Ascending aorta (tissue), 2 donors: ENCODE measurements at places on chromosomes 6 and 20.

GRCh38 chr6:140079328-140079727, 704.9 kb upstream of the CITED2 start:
- peak; percentile 72 for DNase-seq

GRCh38 chr6:157865249-157865648, 42.2 kb downstream of the SNX9 start:
- no peak for DNase-seq

DNA sequence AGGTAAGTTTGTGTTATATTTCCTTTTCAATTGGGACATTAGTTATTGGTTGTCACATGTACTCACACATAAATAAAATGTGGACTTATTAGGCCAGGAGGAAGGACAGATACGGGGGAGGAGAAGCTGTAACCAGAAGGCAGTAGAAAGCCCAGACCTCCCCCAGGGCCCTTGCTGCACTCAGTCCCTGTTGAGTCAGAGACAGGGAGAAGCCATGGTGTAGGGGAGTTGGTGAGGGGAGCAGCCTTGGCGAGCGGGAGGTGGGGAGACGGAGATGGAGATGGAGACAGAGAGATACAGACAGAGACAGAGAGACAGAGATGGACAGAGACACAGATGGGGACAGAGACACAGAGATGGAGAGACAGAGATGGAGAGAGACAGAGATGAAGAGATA, 263.2 kb downstream of the DLL1 start:
- DNase-seq = peak; percentile 16

GRCh38 chr6:143700684-143701348, 23.1 kb downstream of the PHACTR2 start:
- DNase-seq = no peak

GRCh38 chr6:167442245-167442644, 117.4 kb downstream of the TTLL2 start:
- no peak for DNase-seq

GRCh38 chr20:19083136-19083621, 129.3 kb upstream of the SLC24A3 start:
- DNase-seq = no peak

- DNase-seq = no peak
These were observed 48.8 kb downstream of the MAPK14 start for GRCh38 chr6:36076178-36077063.

DNA sequence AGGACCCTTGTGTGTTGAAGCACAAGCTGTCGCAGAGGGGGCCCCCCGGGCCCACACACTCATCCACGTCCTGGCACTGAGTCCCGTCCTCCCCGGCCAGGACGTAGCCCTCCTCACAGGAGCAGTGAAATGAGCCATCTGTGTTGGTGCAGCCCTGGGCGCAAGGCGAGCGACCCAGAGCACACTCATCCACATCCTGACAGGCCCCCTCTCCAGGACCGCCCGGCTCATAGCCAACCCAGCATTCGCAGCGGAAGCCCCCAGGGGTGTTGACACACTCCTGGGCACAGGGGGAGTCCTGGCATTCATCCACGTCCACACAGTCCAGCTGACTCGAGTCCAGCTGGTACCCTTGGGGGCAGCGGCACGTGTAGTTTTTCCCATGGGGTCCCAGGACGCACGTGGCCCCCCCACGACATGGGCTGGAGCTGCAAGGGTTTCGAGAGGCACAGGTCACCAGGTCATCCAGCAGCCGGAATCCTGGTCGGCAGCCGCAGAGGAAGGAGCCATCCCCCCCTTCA, 1.2 kb downstream of the CD93 start:
- DNase-seq = no peak

- no peak for DNase-seq
These were observed 51.9 kb downstream of the ZDHHC14 start for GRCh38 chr6:157432892-157433265.

GRCh38 chr6:157219201-157220200, 103.8 kb downstream of the TMEM242 start:
- DNase-seq = no peak

GRCh38 chr6:158717341-158718330, 67.8 kb downstream of the SYTL3 start:
- DNase-seq = no peak

- DNase-seq = no peak
These were observed 1.7 kb downstream of the IP6K3 start for GRCh38 chr6:33744895-33745546.

GRCh38 chr6:86474081-86474480, 463.2 kb upstream of the HTR1E start:
- DNase-seq = no peak

DNA sequence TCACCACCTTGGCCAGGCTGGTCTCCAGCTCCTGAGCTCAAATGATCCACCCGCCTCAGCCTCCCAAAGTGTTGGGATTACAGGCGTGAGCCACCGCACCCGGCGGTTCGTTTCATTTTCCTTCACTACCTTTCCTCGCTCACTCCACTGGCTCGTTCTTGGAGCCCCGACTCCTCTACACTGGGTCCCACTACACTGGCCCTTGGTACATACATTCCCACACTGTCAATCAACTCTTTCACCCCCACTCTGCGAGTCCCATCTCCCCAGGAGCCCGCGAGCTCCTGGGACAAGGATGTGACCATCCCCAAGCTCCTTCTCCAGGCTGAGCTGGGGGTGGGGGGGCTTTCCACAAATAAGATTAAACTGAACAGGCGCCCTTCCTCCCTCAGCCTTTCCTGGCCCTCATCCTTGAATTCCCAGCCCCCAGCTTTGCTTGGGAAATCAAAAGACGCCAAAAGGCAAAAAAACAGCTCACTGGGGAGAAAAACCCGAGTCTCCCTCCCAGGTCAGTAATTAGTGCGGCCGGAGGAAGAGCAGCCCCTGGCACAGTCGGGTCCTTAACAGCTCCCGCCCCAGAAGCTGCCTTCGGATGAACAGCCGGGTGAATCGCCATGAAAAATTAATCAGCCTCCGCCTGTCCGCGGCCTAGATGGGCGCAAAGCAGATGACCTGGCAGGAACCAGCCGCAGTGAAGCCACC, 42.8 kb upstream of the LY86 start:
- DNase-seq = no peak

DNA sequence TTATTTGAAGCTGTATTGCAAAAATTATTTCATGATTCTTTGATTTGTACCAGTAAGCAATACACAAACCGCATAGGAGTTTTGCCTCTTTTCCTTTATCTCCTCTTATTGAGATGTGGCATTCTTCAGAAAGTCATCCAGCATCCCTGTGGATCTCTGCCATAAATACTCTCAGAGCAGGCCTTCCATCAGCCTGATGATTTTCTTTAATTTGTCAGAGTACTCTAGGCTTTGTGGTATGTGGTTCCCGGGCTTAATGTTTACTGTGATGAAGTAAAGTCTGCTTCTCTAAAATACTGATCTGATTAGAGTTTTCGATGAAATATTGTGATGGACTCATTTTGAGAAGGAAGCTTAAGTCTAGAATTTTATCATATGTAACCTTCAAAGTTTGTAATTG, 31.1 kb upstream of the SLC35D3 start:
- DNase-seq = no peak

- DNase-seq = no peak
These were observed 45.9 kb upstream of the CENPW start for GRCh38 chr6:126293891-126294524.

GRCh38 chr20:57779401-57780003, 69.7 kb upstream of the PMEPA1 start:
- no peak for DNase-seq

DNA sequence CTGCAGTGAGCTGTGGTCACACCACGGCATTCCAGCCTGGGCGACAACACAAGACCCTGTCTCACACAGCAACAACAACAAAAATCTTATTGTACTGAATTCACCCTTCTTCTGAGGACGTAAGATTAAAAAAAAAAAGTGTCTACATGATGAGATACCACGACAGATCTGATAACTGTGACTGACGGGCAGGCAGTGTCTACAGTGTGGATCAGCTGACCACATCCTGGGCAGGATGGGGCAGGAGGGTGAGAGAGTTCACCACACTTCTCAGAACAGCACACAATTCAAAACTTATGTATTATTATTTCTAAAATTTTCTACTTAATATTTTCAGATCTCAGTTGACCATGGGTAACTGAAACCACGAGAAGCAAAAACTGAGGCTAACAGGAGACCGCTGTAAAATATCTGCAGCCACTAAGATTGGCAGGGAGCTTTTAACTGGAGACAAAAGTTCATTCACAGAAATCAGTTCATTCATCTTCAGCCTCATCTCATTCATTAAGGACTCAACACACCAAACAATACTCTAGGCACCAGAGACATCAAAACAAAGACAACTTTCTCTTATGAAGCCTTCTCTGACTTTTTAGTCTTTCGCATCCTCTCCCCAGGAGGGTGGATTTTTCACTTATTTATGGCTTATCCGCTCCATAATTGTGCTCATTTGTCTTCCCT, 15.7 kb upstream of the NHSL1 start:
- DNase-seq = no peak

- no peak for DNase-seq
These were observed 207.8 kb upstream of the FOXQ1 start for GRCh38 chr6:1103945-1104623.

DNA sequence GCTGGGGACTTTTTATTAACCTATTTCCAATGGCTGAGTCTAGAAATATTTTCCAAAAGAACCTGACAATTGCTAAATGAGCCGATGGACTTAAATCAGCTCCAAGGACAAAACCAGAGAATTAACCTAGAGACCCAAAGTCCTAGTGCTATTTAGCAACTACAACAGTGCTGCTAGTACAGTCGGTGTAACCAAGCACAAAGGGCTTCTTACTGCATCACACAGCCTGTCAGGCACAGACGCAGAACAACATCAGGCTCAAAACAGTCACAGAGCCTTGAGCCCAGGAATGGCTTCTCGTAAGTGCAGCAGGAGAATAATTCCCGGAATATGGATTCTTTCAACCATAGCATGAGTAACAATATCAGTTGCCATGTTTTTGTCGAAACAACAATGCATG, 70.0 kb downstream of the GFOD1 start:
- no peak for DNase-seq

GRCh38 chr6:34513646-34514045, 42.5 kb downstream of the SPDEF start:
- DNase-seq = no peak

DNA sequence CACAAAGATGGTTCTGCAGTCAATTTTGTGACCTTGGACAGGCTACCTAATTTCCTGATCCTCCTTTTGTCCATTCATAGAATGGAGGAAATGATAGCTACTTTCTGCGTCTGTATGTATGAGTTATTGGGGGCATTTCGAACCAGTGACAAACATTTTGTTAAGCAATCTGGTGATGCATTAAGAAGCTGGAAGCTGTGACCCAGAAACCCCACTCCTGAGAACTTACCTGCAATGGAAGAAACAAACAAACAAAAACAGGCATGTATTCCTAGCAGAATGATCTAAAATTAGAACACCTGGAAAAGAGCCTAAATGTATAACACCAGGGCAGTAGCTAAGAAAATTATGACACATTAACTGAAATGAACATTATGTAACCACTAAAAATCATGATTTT, 33.4 kb upstream of the PRND start:
- DNase-seq = no peak

DNA sequence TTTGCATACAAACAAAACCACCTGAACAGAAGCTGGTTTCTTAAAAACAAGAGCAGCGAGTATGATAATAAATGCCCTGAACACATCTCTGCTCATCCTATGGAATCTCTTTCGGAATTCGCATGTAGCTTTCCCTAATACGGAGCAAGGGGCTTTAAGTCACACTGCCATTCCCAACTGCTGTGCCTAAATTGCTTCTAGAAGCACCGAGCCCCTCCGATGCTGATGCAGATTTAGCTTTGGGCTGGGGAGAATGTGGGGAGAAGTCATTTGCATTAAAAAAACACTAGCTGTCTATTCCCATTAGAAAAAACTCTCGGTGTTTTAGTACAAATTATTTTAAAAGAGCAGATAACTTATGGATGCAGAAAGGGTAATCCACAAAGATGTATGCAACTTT, 76.9 kb downstream of the CD83 start:
- DNase-seq = no peak

- DNase-seq = no peak
These were observed 29.0 kb downstream of the CD83 start for GRCh38 chr6:14146506-14147096.

DNA sequence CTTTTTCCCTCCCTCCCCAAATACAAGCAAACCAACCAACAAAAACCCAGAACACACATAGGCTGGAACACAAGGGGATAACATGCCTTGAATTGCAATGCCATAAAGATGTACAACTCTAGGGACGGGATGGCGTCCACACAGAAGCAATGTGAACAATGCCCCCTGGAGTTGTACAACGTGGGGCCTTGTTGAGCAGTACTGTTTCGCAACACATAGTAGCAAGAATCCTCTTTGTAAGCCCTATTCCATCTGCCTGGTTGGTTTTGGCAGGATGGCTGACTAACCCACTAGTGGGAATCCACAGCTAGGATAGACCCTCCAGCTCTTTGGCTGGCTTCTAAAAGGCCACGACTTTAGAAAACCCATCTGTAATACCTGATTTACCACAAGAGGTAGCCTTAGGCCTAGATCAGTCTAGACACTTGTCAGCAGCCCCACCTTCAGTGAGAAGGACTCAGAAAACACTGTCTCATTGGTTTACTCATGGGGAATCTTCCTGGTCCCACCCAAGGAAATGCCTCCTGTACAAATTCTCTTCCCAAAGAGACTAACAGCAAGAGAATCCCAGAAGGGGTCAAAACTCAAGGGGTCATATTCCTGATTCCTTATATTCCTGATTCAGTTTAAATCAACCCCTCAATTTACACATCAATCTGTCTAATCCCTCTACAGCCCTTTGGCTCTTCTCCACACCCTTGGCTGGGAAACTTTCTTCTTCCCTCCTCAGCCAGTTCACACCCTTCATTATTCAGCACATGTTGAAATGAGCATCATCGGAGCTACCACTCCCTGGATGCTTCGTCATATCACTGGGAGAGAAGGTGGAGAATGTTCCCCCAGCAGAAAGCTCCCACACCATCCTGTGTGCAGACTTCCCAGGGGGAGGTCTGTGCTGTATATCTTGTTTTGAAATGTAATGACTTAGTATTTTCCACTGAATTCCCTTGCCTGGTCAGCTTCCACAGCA, 622.4 kb upstream of the FLRT3 start:
- no peak for DNase-seq

GRCh38 chr6:15907914-15908518, 220.9 kb upstream of the MYLIP start:
- no peak for DNase-seq
